M059J (cell line): ENCODE measurements at places on chromosomes 11 and 22.

DNA sequence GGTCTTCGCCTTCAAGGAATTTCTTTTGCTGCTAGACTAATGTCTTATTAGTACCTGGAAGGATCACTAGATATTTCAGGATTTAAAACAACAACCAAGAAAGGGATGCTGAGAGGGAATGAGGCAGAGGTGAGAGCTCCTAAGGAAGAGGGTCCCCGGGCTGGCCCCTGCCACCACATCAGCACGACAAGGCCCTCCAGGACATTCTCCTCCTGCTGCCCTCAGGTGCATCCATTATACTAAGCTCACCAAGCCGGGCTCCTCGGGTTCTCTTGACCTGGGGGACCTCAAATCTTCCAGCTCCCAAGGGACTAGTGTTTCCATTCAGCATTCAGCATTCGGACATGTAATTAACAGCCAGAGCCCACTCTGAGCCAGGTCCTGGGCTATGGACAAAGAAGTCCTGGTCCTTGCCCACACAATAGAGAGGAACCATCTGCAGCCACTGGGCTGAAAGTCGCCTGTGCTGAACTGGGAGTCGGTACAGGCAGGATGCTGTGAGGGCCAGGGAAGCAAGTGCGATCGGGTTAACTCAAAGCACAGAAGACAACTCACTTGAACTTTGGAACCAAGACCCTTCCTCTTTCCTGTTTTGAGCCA, 29.4 kb upstream of the OAF start:
- no peak for DNase-seq

DNA sequence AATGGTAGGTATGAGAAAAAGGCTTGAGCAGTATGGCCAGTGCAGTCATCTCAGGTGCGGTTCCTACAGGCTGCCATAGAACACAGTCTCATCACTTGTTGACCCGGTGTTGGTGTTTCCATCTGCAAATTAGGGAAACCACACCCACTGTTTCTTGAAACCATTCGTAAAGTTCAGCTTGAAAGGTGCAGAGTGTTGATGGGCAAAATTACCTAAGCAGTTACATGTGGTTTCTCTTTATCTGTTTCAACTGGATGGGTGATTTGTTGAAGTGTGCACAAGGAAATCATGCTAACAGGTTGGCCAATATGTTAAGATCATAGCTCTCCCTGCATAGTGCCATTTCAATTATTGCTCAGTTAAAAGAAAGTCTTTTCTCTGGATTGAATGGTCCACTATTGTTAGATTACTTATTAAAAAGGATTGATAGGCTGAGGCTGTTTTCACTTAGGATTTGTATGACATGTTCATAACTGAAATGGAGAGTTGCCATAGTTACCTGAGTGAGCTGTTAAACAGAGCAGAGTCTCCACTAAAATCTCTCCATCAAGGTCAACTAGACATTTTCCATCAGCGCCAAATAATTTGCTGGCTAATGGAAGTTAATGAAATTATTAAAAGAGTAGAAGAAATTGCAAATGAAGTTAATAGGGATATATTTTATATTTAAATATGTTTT, 203.1 kb upstream of the MTMR2 start:
- no peak for DNase-seq

GRCh38 chr22:44314425-44315067, 1.8 kb upstream of the SHISAL1 start:
- no peak for DNase-seq

- DNase-seq: peak; percentile 51
Measured at GRCh38 chr11:131025020-131025419, 108.7 kb upstream of the SNX19 start.

GRCh38 chr11:117442869-117443239, 115.2 kb downstream of the CEP164 start:
- no peak for DNase-seq

DNA sequence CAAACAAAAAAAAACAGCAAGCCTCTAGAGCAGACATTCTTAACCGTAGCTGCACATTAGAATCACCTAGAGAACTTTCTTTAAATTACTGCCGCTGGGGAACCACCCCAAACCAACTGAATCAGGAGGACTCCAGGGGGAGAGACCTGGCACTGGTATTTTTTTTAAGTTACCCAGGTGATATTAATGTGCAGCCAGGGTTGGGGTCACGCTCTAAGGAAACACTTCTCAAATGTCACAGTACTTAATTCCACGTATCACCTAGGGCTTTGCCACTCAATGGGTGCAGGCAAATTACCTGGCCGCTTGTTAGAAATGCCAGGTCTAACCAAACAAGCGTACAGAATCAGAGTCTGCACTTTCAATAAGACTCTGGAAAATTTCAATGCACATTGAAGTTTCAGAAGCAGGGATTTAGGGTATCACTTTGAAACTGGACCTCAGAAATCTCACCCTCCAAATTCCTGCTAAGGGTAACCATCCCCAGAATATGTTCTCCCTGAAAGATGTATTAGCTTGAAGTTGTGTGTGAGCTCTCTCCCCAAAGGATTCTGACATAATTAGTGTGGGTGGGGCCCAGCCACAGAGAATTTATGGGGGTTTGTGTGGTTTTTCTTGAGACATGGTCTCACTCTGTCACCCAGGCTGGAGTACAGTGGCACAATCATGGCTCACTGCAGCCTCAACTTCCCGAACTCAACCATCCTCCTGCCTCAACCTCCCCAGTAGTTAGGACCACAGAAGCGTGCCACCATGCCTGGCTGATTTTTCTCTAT, 12.7 kb upstream of the ISX start:
- no peak for DNase-seq

DNA sequence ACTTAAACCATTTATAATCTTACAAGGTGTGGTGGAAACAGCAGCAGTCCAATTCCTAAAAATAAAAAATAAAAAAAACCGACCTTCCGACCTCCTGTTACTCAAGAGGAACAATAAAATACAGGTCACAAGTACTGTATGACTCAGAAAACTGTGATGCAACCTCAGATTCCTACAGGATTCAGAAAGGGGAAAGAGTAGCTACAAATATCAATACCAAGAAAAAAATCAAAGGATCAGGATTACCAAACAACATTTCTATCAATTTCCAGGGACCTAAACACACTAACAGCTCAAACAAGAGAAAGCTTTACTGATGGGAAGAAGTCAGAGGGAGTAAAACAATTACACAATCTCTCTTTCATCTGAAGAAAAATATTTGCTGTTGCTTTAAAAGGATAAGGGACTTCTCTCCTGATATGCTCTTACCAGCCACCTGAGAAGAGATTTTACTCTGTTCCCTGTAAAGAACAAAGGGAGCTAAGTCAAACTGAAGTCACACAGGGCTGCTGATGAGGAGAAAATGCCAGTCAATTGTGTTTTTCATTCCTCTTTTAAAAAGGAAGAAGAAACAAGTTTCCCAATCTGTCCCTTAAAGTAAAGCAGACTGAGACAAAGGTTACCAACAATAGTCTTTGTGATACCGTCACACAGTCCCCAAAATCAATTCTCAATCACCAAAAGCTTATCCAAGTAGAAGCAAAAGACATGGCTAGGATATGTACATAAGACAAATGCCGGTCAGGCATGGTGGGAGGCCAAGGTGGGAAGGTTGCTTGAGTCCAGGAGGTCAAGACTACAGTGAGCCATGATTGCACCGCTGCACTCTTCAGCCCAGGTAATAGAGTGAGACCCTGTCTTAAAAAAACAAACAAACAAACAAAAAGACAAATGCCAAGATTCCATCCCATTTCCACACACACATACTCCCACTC, 39.3 kb downstream of the AMBRA1 start:
- DNase-seq: peak; percentile 90

GRCh38 chr11:76612226-76612625, 58.3 kb downstream of the LRRC32 start:
- DNase-seq: no peak

GRCh38 chr11:35917676-35918075, 26.2 kb upstream of the LDLRAD3 start:
- DNase-seq: no peak

DNA sequence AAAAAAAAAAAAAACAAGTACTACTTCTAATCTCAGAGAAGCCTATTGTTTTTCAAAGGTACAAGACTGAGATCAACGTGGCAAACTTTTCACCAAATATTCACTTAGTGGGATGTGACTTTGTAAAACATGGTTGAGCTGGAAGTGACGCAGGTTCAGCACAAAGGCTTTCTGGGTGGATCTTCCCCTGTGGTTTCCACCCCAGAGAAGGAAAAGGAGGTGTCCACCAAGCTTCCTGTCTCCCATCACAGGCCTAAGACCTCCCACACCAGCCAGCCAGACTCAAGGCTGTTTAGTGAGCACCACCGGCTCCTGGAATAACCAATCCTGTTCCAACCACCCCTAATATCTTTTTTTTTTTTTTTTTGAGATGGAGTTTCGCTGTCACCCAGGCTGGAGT, 5.7 kb downstream of the TMEM184B start:
- no peak for DNase-seq

- no peak for DNase-seq
Measured at GRCh38 chr11:86251345-86251744, 6.8 kb downstream of the EED start.

DNA sequence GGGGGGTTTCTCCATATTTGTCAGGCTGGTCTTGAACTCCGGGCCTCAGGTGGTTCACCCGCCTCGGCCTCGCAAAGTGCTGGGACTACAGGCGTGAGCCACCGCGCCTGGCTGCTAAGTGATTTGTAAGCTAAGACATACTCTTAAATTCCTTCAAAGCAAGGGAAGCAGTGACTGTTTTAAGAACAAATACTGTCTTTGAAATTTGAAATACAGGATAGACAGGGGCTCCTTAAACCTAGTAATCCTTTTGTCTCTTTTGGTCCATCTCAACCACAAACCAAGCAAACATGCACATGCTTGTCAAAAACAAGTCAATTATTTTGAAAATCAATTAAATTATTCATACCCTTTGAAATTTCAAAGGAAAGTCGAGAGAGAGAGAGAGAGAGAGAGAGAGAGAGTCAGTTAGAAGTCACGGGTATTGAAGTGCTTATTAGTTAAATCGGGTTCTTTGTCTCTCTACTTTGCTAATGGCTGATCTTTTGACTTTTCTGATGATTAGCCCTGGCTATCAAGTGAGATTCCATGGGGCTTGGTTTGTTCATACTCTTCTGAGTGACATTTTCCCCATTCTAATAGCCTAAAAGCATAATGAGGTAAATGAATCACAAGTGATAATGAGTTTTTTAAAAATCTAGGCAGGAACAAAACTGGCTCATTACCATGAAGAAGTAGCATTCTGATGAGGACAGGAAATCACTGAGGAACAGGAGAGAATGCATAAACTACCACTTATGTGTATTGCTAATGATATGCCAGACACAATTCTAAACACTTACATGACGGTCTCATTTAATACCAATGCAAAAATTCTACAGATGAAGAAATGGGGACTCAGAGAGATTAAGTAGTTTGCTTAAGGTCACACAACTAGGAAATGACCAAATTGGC, 48.0 kb downstream of the MCHR1 start:
- DNase-seq: no peak

DNA sequence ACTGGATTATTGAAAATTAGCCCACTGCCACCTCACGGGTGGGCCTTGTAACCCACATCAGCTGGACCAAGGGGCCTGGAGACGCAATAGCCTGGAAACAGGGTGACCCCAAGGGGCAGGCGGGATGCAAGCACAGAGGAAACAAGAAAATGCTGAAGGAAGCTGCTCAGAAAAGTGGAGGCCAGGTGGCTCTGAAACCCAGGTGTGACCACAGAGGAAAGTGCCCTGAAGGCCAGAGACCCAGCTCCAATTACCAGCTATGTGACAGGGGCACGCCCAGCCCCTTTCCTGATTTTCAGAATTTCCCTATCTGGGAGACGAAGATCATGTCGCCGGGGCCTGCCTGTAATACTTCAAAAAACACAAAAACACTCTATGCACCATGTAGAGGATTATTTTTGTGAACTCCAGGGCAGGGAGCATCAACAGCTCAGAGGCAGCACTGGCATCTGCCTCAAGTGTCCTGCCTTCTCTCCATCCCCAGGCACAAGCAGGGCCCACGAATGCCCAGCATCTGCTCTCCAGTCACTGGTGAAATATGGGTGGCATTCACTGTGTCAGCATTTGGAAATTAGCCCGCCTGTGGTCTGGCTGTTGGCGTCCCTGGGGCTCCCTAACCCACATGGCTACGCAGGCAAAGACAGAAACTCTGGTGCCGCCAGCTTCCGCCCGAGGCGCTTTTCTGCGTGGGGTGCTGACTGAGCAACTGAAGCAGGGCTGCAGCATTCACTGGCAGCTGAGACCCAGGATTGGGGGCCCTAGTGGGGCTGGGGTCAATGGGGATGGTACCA, 6.3 kb downstream of the KCNJ1 start:
- peak; percentile 96 for DNase-seq

- DNase-seq: peak; percentile 55
Measured at GRCh38 chr22:22578702-22579424, 19.8 kb upstream of the PRAME start.

- DNase-seq: no peak
Measured at GRCh38 chr11:108498816-108499408, 728 bp upstream of the POGLUT3 start.

DNA sequence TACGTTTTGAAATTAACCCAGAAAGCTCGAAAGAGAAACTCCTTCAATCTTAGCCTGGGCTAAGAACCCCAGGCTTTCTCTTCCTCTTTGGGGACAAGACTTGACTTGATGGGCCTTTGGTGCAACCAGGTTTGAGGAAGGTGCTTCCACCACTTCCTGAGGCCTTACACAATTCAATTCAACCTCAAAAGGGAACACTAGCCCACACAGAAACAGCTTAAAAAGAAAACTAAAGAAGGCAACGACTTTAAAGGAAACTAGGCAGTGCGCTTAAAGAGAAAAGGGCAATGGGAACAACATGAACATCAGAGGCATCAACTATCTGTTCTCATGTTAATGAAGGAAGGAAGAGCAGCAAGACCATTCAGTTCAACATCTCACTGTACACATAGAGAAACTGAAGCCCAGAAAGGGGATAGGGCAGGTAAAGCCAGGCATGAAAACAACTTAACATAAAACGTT, 24.8 kb downstream of the PAK1 start:
- DNase-seq: no peak

DNA sequence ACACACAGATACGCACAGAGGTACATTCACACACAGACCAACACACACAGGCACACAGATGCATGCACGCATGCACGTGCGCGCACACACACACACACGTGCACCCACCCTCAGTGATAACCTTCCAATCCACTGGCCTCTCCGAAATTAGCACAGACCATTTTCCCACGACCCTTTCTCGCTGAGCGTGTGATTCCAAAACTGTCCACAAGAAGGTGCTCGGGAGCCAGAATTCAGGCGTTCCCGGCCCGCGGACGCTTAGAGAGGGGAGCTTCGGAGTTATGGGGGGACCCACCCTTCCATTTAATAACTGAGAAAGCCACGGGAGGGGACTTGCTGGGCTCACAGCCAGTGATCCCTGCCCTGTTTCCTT, 33.8 kb upstream of the SLC35C1 start:
- peak; percentile 46 for DNase-seq
